ENCODE measurements at places on chromosomes 13 and 19.

GRCh38 chr19:18291590-18292461, 10.4 kb upstream of the JUND start:
- DNase-seq, result peak; percentile 40

GRCh38 chr13:20715330-20715712, 11.8 kb downstream of the IL17D start:
- DNase-seq, result no peak

DNA sequence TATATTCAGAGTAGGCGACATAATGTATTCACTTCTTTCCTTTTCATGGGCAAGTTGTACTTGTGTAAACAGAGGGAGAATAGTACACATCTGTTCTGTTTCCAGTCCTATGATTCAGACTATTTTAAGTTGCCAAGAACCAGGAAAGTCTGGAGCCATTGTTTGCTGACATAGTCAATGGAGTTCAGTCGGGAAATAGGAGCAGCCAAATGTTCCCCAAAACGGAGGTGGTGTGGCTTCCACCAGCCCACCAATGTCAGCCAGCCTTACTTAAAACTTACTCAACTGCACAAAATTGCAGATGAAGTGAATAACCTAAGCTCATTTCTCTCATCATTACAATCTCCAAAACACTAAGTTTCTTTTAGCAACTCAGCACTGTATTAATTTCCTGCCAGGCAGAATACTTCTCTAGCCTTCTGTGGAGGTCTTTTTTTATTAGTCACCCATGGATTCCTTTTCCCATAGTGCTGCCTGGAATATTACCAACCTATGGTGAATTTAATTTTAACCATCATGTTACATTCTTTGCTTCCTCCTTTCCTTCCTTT, 22.3 kb upstream of the CSNK1A1L start:
- DNase-seq, result no peak

GRCh38 chr13:87684850-87685742, 13.9 kb downstream of the SLITRK5 start:
- DNase-seq, result no peak

GRCh38 chr19:31831421-31832175, 482.4 kb upstream of the TSHZ3 start:
- no peak for DNase-seq
